ENCODE measurements at places on chromosomes 1 and 21.

DNA sequence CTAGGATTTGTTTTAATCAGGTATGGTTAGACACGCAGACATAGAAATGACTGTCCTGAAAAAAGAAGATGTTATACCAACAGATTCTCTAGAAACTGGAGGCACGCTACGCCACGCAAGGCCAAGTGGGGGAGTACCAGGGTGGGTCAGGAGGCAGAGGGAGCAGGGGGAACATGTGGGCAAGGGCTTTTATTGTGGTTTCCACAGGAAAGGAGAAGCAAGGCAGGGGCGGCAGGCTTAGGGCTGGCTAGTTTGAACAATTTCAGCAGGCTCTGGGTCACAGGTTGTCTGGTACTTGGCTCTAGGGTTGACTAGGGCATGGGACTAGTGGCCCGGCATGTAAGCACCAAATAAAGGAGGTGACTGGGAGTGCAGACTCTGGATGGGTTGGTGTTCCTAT lies 7.2 kb downstream of the MTARC2 start:
- DNase-seq: no peak

GRCh38 chr21:43953021-43953420 lies 59.1 kb upstream of the TRAPPC10 start:
- no peak for DNase-seq

- no peak for DNase-seq
These were observed 43.4 kb downstream of the LRP8 start for GRCh38 chr1:53284224-53285020.

DNA sequence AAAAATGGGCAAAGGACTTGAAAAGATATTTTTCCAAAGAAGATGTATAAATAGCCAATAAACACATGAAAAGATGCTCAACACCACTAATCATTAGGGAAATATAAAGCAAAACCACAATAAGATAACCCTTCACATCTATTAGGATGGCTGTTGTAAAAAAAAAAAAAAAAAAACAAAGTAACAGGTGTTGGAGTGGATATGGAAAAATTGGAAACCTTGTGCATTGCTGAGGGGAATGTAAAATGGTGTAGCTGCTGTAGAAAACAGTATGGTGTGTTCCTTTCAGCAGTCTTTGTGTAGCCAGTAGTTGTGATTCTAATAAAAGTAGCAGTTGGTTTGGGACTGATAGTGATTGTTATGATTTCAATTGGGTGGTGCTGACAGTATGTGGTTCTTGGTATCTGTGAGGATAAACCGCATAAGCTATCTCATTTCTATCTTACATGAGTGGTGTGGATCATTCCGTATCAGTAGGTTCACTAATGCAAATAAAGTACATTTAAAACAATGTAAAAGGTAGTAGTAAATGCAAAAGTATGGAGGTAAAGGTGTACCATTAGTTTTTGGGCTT lies 19.9 kb downstream of the MAN1A2 start:
- no peak for DNase-seq

GRCh38 chr1:66436378-66437135 lies 97.4 kb upstream of the SGIP1 start:
- DNase-seq: no peak

- no peak for DNase-seq
These were observed 61.8 kb downstream of the ITPKB start for GRCh38 chr1:226677027-226678020.

DNA sequence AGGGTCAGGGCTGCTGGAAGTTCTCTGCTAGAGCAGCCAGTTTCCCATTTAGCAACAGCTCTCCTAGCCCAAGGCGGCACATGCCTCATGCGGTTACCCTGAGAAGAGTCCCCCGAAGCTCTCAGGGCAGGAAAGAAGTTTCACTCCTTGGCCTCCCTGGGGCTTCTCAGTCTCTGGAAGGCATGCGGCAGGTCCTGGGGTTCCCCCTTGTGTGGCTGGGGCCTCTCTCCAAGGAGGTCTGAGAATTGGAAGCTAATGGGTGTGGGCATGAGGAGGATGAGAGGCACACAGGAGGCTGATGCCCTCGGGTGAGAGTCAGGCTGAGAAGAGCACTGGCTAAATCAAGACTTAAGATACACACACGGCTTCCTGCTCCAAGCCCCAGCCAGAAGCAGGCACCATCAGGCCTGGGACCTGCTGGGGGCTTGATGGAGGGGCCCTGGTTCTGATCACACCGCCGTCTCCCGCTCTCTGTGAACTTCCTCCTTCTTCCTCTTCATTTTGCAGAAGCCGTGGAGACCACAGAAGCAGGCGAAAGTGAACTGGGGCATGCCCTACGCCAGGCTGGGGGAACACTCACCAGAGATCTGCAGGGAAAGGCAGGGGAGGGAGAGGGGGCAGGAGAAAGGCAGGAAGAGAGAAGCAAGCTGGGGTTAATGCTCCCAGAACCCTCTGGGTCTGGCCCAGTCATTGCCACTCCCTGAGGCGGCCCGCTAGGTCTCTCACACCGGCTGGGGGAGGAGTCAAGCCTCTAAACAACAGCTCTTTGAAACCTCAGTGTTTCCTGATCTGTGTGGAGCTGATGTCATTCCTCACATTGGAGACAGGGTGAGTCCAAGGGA lies 15.1 kb downstream of the BLACAT1 start:
- peak; percentile 66 for DNase-seq

Data from neural progenitor cell (in vitro differentiated cells).